ENCODE measurements at places on chromosomes 1 and 21. TPM values are rescaled to one million over a fixed set of nuclear protein-coding genes. Genes with fewer than 3 reads are reported as not detected.

OR2T33 gene
- not detected for total RNA-seq

DNA sequence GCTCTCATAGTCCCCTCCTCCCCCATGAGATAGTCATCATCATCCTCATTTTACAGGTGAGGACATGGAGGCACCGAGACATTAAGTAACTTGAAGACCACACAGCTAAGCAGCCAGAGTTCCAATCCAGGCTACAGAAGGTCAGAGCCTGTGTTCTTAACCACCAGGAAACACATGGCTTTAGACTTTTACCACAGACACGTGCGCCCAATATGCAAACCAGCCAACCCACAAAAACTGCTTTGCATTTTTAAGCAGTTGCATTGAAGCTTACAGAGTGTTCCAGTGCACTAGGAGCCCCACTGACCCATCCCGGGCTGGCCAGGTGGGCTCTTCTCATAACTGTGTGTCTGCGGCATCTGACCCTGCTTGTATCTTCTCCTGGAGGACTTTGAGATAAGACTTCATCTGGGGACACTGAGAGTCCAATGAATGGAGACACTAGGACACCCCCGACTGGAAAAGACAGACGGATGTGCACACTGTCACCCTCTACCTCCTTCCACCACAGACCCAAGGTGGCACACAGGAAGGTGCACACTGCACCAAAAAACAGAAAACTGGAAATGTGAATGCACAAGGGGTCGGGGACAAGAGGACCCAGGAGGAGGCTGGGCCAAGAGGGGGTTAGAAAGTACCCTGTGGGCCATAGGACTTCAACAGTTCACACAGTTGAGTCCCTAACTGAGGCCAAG lies 56.4 kb downstream of the ETS2 start:
- DNase-seq = no peak
- H3K27ac ChIP-seq = no peak overlapping the region
- H3K36me3 ChIP-seq = no peaks in the 10 kb centered on the region

- H3K4me1 ChIP-seq = peaks cover 10% of the 10 kb centered on the region
- no peaks in the 10 kb centered on the region for H3K27me3 ChIP-seq
- DNase-seq = no peak
These were observed 21.3 kb downstream of the OVAAL start for GRCh38 chr1:180579961-180580611.

- H3K27me3 ChIP-seq = no peaks in the 10 kb centered on the region
- H3K4me1 ChIP-seq = peaks cover 38% of the 10 kb centered on the region
- DNase-seq = no peak
These were observed 103.9 kb downstream of the TGFBR3 start for GRCh38 chr1:91781901-91782622.

TENT5C gene
- total RNA-seq = 5.4 TPM

- H3K4me1 ChIP-seq = peaks cover 2% of the 10 kb centered on the region
- no peak for DNase-seq
- H3K4me3 ChIP-seq = no peak overlapping the region
- H3K27me3 ChIP-seq = no peaks in the 10 kb centered on the region
- H3K36me3 ChIP-seq = no peaks in the 10 kb centered on the region
- H3K27ac ChIP-seq = no peak overlapping the region
These were observed 15.1 kb downstream of the MORN1 start for GRCh38 chr1:2376261-2376741.

- no peak for DNase-seq
- H3K4me1 ChIP-seq = no peaks in the 10 kb centered on the region
- H3K4me3 ChIP-seq = no peak overlapping the region
- H3K27me3 ChIP-seq = no peaks in the 10 kb centered on the region
- no peaks in the 10 kb centered on the region for H3K36me3 ChIP-seq
- no peak overlapping the region for H3K27ac ChIP-seq
These were observed 19.1 kb downstream of the DMBX1 start for GRCh38 chr1:46508757-46509156.

S100A16 gene
- total RNA-seq = 82.3 TPM

- DNase-seq = no peak
- no peaks in the 10 kb centered on the region for H3K36me3 ChIP-seq
- H3K27me3 ChIP-seq = no peaks in the 10 kb centered on the region
- no peak overlapping the region for H3K4me3 ChIP-seq
These were observed 285.3 kb upstream of the C1orf105 start for GRCh38 chr1:172135076-172135672.

ARHGAP30 gene
- 16.9 TPM for total RNA-seq

PLA2G2A gene
- total RNA-seq = 65.1 TPM

DNA sequence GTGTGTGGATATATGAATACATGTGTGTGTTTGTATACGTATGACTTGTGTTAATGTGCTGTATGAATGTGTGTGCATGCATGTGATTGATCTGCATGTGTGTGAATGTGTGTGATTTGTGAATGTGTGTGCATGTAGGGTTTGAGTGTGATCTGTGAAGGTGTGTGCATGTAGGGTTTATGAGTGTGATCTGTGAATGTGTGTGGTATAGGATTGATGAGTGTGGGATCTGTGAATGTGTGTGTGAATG lies 88.2 kb downstream of the STUM start:
- no peak for DNase-seq
- no peak overlapping the region for H3K4me3 ChIP-seq
- no peaks in the 10 kb centered on the region for H3K27me3 ChIP-seq
- no peak overlapping the region for H3K27ac ChIP-seq

- H3K4me3 ChIP-seq = no peak overlapping the region
- H3K4me1 ChIP-seq = peaks cover 17% of the 10 kb centered on the region
- H3K27ac ChIP-seq = no peak overlapping the region
- H3K27me3 ChIP-seq = no peaks in the 10 kb centered on the region
- no peaks in the 10 kb centered on the region for H3K36me3 ChIP-seq
These were observed 5.6 kb downstream of the MORN1 start for GRCh38 chr1:2385606-2386280.

- no peaks in the 10 kb centered on the region for H3K27me3 ChIP-seq
- DNase-seq = no peak
- no peaks in the 10 kb centered on the region for H3K4me1 ChIP-seq
- H3K36me3 ChIP-seq = peaks cover 33% of the 10 kb centered on the region
- H3K27ac ChIP-seq = no peak overlapping the region
- H3K4me3 ChIP-seq = no peak overlapping the region
These were observed 21.8 kb downstream of the GBP2 start for GRCh38 chr1:89104147-89104546.

PROX1 gene
- 0.21 TPM for total RNA-seq

GRCh38 chr1:31417148-31417547 lies 4.1 kb downstream of the SERINC2 start:
- H3K4me3 ChIP-seq = no peak overlapping the region
- H3K4me1 ChIP-seq = peaks cover 13% of the 10 kb centered on the region
- DNase-seq = no peak
- H3K27me3 ChIP-seq = no peaks in the 10 kb centered on the region
- H3K36me3 ChIP-seq = no peaks in the 10 kb centered on the region

Measured in thoracic aorta (tissue), 2 donors.